Aorta (tissue), 5 donors: ENCODE measurements at places on chromosomes 7 and 10. TPM values are rescaled to one million over a fixed set of nuclear protein-coding genes. Genes with fewer than 3 reads are reported as not detected.
A peak's percentile ranks its signal among the peaks of the same experiment; 100 is the strongest.

Gene GIMAP6
- polyA plus RNA-seq, result 3.0 TPM

Gene SRRM3
- polyA plus RNA-seq, result 7.4 TPM

Gene VAX1
- polyA plus RNA-seq, result not detected

Gene SLC29A3
- 2.4 TPM for polyA plus RNA-seq

DNA sequence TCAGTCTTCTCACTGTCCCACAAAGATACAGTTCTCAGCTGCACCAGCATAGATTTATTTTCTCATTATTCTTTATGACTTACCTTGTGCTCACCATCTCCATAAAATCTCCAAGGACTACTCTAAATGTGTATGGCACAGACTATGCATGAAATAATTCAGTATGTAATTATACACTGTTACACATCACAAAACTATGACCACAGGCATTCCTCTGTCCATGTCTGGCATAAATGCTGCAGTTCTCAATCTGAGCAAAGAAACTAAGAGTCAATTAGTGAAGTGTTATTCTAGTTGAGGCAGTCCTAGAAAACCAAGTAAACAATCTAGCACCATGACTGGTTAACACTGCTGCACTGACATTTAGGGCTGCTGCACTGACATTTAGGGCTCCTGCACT, 2.7 kb downstream of the CYCS start:
- no peak for DNase-seq
- H3K36me3 ChIP-seq, result peaks cover 3% of the 10 kb centered on the region
- no peaks in the 10 kb centered on the region for H3K27me3 ChIP-seq
- no peak overlapping the region for H3K27ac ChIP-seq

DNA sequence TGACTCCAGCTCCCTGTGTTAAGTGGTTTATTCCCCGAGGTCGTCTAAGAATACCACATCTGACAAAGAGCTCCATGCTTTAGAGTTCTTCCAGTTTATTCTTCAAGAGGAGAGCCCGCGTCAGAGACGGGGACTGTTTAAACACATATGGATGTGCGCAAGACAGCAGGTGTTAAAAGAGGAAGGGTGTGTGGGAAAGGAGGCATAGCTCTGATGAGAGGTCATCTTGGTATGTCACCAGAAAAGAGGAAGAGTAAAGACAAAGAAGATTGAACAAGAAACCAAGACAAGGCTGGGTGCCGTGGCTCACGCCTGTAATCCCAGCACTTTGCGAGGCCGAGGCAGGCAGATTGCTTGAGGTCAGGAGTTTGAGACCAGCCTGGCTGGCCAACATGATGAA, 258.7 kb downstream of the CCDC3 start:
- H3K27ac ChIP-seq, result no peak overlapping the region
- H3K4me1 ChIP-seq, result no peaks in the 10 kb centered on the region
- H3K27me3 ChIP-seq, result no peaks in the 10 kb centered on the region
- DNase-seq, result no peak
- H3K4me3 ChIP-seq, result no peak overlapping the region

DNA sequence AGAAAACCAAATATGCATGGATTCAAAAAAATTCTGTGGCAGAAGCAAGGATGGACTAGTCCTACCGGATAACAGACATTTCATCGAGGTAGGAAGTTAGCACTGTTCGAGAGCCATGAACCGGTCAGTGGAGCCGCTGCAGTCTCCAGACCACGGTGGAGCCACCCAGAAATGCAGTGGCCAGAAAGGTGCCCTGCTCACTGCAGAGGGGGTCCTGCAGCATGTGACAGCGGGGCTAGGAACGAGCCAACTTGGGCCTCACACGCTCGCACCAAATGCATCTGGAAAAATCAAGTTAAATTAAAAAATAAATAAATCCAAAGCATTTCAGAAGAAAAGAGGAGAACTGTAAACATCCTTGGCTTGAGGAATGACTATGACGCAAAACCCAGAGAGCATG, 13.1 kb upstream of the CFAP46 start:
- H3K4me1 ChIP-seq, result no peaks in the 10 kb centered on the region
- no peaks in the 10 kb centered on the region for H3K36me3 ChIP-seq
- peak; percentile 55 for DNase-seq
- H3K4me3 ChIP-seq, result no peak overlapping the region
- H3K27me3 ChIP-seq, result no peaks in the 10 kb centered on the region

GRCh38 chr7:158050978-158051651, 536.5 kb downstream of the PTPRN2 start:
- no peaks in the 10 kb centered on the region for H3K27me3 ChIP-seq
- no peaks in the 10 kb centered on the region for H3K36me3 ChIP-seq
- H3K4me3 ChIP-seq, result no peak overlapping the region
- no peaks in the 10 kb centered on the region for H3K4me1 ChIP-seq
- H3K27ac ChIP-seq, result no peak overlapping the region
- no peak for DNase-seq

- H3K4me3 ChIP-seq, result no peak overlapping the region
- no peaks in the 10 kb centered on the region for H3K4me1 ChIP-seq
- no peak for DNase-seq
- H3K27ac ChIP-seq, result no peak overlapping the region
These were observed 12.9 kb downstream of the CDH23 start for GRCh38 chr10:71409516-71410104.

DNA sequence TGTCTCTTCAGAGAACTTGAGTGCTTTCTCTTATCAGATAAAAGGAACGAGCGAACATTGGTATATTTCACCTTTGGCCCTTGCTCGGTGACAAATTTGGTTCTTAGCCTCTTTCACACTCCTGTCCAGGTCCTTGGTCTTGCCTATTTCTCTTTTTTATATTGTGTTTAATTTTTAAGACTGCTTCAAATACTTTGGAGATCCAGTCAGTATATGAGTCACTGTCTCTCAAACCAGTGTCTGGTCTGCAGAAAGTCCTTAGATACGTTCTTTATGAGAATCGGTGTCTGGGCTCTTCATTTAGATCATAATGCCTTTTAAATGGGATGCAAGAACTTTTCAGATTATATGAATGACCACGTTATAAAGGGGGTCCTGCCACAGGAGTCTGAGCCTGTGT, 55.0 kb downstream of the PIK3AP1 start:
- H3K27me3 ChIP-seq, result no peaks in the 10 kb centered on the region
- no peak overlapping the region for H3K4me3 ChIP-seq
- H3K4me1 ChIP-seq, result no peaks in the 10 kb centered on the region
- H3K27ac ChIP-seq, result no peak overlapping the region
